ENCODE measurements at places on chromosomes 1 and 21. TPM values are rescaled to one million over a fixed set of nuclear protein-coding genes. Genes with fewer than 3 reads are reported as not detected.
A peak's percentile ranks its signal among the peaks of the same experiment; 100 is the strongest.

GRCh38 chr1:152392909-152393308, 21.2 kb downstream of the CRNN start:
- H3K4me1 ChIP-seq, result no peaks in the 10 kb centered on the region
- peaks cover 22% of the 10 kb centered on the region for H3K27me3 ChIP-seq
- H3K4me3 ChIP-seq, result no peak overlapping the region
- no peak overlapping the region for H3K27ac ChIP-seq
- no peak for DNase-seq
- no peaks in the 10 kb centered on the region for H3K36me3 ChIP-seq

- H3K27me3 ChIP-seq, result no peaks in the 10 kb centered on the region
- H3K27ac ChIP-seq, result peak overlapping the region; percentile 37
- no peaks in the 10 kb centered on the region for H3K36me3 ChIP-seq
- H3K4me3 ChIP-seq, result no peak overlapping the region
- peaks cover 10% of the 10 kb centered on the region for H3K4me1 ChIP-seq
- no peak for DNase-seq
These were observed 15.6 kb upstream of the SRP9 start for GRCh38 chr1:225762002-225762441.

GRCh38 chr1:236576004-236576403, 28.3 kb downstream of the HEATR1 start:
- H3K27ac ChIP-seq, result no peak overlapping the region
- H3K4me3 ChIP-seq, result no peak overlapping the region
- DNase-seq, result no peak
- H3K4me1 ChIP-seq, result no peaks in the 10 kb centered on the region
- H3K27me3 ChIP-seq, result no peaks in the 10 kb centered on the region
- H3K36me3 ChIP-seq, result peaks cover 12% of the 10 kb centered on the region

GRCh38 chr1:12229386-12229834, 420 bp upstream of the VPS13D start:
- no peaks in the 10 kb centered on the region for H3K4me1 ChIP-seq
- H3K27me3 ChIP-seq, result no peaks in the 10 kb centered on the region
- DNase-seq, result no peak
- H3K27ac ChIP-seq, result no peak overlapping the region

GRCh38 chr1:153560771-153561465, 4.7 kb downstream of the S100A2 start:
- no peaks in the 10 kb centered on the region for H3K36me3 ChIP-seq
- DNase-seq, result no peak
- no peak overlapping the region for H3K4me3 ChIP-seq
- peaks cover 7% of the 10 kb centered on the region for H3K4me1 ChIP-seq
- no peaks in the 10 kb centered on the region for H3K27me3 ChIP-seq

GRCh38 chr1:23558140-23558871, 995 bp downstream of the ID3 start:
- no peaks in the 10 kb centered on the region for H3K4me1 ChIP-seq
- H3K27ac ChIP-seq, result peak overlapping the region; percentile 93
- no peaks in the 10 kb centered on the region for H3K36me3 ChIP-seq
- no peaks in the 10 kb centered on the region for H3K27me3 ChIP-seq
- DNase-seq, result no peak

DNA sequence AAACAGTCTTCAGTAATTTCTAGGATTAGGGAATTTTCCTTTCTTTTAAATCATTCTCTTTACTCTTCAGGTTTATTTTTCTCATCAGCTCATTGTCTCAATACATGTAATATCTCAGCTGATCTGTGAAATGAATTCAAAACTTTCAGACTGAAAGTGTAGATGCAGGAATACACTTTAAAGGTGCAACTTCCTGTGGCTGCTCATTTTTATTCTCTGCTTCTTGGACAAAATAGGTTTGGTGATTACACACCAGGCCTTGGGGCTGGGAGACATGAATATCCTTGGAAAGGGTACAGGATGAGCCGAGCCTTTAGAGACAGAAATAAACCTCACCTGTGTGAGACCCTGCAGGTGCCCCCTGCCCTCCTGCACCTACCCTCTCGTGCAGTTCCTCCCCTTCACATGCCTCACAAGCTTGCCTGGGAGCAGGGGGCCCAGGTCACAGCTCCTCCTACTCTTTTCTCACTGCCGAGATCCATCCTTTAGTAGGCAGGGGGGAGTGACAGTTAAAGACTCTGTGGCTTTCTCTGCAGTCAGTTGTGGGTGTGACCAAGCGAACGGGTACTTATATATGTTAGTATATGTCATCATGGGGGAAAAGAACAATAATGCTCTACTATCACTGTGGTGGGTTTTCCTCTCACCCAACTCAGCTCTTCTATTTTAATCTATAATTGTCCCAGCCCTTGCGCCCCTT, 23.6 kb downstream of the XCL2 start:
- no peaks in the 10 kb centered on the region for H3K36me3 ChIP-seq
- no peak overlapping the region for H3K4me3 ChIP-seq
- no peaks in the 10 kb centered on the region for H3K27me3 ChIP-seq
- no peaks in the 10 kb centered on the region for H3K4me1 ChIP-seq
- no peak for DNase-seq

DNA sequence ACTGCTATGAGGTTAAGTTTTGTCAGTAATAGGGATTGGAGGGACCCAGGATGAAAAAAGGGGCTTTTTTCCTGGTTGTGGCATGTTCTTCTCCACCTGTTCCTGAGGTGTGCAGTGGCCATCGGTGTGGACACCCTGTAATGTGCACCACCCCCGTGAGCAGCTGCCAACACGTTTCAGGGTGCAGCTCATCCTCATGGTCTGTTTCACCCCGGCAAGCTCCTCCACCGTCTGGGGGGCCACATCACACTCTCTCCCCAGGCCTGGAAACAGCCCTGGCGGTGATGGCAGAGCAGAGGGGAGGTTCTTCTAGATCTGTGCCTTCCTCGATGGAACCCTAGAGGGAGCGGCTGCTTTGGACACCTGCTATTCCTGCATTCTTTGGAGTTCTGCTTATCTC, 435.4 kb downstream of the MATN1 start:
- H3K27ac ChIP-seq, result no peak overlapping the region
- no peak overlapping the region for H3K4me3 ChIP-seq
- no peaks in the 10 kb centered on the region for H3K27me3 ChIP-seq
- DNase-seq, result no peak
- no peaks in the 10 kb centered on the region for H3K36me3 ChIP-seq

DNA sequence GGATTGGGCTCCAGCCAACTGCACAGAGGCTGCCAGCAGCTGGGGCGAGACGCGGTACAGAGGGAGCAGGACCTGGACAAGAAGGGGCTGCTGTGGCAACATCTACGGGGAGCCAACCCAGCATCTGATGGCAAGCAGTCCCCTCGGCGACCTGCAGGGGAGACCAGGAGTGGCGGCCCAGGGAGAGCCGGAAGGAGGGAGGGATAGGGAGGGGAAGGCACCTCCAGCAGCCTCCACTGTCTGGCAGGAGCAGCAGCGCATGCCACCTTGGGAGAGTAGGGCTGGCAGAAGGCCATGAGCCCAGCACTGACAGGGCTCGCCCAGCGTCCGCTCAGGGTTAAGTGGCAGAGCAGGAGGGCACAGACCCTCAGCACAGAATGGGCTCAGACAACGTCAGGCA, 17.3 kb downstream of the CHD5 start:
- H3K27ac ChIP-seq, result no peak overlapping the region
- no peaks in the 10 kb centered on the region for H3K36me3 ChIP-seq
- H3K4me1 ChIP-seq, result no peaks in the 10 kb centered on the region
- no peak for DNase-seq
- H3K4me3 ChIP-seq, result no peak overlapping the region

GRCh38 chr1:85502625-85503083, 37.7 kb upstream of the DDAH1 start:
- H3K4me3 ChIP-seq, result no peak overlapping the region
- H3K27me3 ChIP-seq, result no peaks in the 10 kb centered on the region
- H3K27ac ChIP-seq, result peak overlapping the region; percentile 50
- DNase-seq, result no peak
- no peaks in the 10 kb centered on the region for H3K36me3 ChIP-seq
- H3K4me1 ChIP-seq, result no peaks in the 10 kb centered on the region

DNA sequence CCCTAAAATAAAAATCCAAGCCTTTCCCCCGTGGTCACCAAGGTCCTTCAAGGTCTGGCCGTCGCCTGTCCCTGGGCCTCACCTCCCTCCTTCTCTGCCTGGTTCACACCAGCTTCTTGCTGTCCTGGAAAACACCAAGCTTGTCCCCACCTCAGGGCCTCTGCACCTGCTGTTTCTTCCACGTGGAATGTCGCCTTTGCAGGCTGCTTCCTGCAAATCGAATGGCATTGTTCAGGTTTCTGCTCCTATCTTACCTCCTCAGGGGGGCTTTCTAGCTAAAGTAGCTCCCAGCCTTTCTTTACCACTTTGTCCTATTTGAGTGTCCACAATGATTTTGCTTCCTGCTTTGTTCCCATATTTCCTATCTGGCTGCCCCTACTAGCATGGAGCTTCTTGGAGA, 3.3 kb upstream of the CASZ1 start:
- H3K36me3 ChIP-seq, result no peaks in the 10 kb centered on the region
- no peaks in the 10 kb centered on the region for H3K27me3 ChIP-seq
- H3K27ac ChIP-seq, result no peak overlapping the region
- H3K4me3 ChIP-seq, result no peak overlapping the region
- DNase-seq, result no peak
- H3K4me1 ChIP-seq, result peaks cover 7% of the 10 kb centered on the region

GRCh38 chr1:44571712-44572571, 102.3 kb downstream of the TMEM53 start:
- no peak overlapping the region for H3K27ac ChIP-seq
- no peaks in the 10 kb centered on the region for H3K4me1 ChIP-seq

- DNase-seq, result no peak
- H3K4me1 ChIP-seq, result no peaks in the 10 kb centered on the region
- no peak overlapping the region for H3K27ac ChIP-seq
- no peaks in the 10 kb centered on the region for H3K27me3 ChIP-seq
- H3K4me3 ChIP-seq, result no peak overlapping the region
These were observed 45.8 kb downstream of the GDAP2 start for GRCh38 chr1:117883616-117884015.

- H3K27me3 ChIP-seq, result no peaks in the 10 kb centered on the region
- no peak overlapping the region for H3K4me3 ChIP-seq
- no peak for DNase-seq
- H3K4me1 ChIP-seq, result peaks cover 5% of the 10 kb centered on the region
- H3K27ac ChIP-seq, result peak overlapping the region; percentile 89
These were observed 15.0 kb downstream of the QSOX1 start for GRCh38 chr1:180169640-180170195.

DNA sequence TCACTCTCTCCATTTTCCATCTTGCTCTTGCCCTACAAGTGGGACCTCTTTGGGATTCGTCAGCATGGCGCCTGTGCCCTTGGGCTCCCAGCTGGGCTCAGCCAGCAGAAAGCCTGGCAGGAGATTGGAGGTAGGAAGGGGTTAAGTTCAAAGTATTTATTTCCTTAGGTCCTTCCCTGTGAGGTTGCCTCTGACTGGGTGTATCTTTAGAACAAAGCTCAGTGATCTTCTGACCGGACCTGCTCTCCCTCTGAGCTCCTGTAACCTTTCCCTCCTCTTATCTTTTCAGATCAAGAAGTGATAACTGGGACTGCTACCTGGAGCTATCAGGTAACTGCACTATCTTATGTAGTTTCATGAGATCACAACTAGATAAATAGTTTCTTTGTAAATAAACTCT, 75.8 kb upstream of the ABCD3 start:
- H3K36me3 ChIP-seq, result no peaks in the 10 kb centered on the region
- H3K27ac ChIP-seq, result no peak overlapping the region
- no peaks in the 10 kb centered on the region for H3K27me3 ChIP-seq
- no peak overlapping the region for H3K4me3 ChIP-seq
- H3K4me1 ChIP-seq, result no peaks in the 10 kb centered on the region
- DNase-seq, result no peak

DNA sequence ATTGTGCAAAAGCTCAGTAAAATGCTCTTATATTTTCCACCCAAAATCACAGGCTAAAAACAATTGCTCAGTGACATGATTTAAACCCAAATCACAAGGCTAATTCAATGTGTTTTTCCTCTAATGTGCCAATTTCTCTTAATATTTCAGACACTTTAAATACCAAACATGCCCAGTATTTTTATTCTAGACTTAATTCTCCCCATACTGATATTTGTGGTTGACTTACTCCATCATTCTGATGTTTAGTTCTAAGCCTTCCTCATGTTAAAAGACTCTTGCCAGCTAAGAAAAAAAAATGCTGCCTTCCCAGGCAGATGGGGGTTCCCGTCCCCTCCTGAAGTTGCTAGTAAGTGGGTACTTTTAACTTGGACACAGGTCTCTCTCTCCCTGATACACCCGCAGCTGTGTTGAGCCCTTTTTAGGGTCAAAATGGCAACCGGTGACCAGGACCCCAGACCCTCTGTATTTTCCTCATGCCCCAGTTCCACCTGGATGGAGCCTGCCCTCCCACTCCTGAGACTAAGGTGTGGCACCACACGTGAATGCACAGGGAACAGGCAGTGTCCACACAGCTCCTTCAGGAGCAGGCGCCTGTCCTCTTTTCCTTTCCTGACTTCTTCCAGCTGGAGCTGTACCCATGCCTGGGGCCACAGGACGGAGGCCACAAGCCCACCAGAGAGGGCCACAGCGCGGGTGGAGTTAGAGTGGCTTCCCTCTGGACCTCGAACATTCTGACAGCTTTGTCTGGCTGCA, 118.9 kb downstream of the RIPK4 start:
- H3K27ac ChIP-seq, result peak overlapping the region; percentile 9
- no peaks in the 10 kb centered on the region for H3K36me3 ChIP-seq

DNA sequence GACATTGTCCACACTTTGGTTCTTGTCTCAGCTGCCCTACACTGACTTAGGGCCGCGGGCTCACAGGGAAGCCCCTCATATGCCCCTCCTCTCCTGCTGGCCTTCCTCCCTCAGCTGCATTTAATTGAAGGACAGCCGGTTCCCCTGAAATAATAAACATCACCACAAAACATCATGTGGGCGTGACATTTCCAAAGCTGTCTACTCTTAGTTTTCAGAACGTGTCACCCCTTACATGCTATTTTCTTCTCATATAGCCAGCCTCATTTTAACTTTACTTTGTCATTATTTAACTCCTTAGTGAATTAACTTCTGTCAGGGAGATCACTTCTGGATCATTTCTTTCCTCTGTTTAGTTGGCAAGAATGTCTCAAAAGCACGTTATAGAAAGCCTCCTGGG, 103.2 kb downstream of the COLGALT2 start:
- H3K36me3 ChIP-seq, result no peaks in the 10 kb centered on the region
- no peak overlapping the region for H3K4me3 ChIP-seq
- no peak for DNase-seq
- peaks cover 5% of the 10 kb centered on the region for H3K4me1 ChIP-seq
- H3K27ac ChIP-seq, result no peak overlapping the region

GRCh38 chr1:73327998-73328397, 870.0 kb downstream of the LRRIQ3 start:
- H3K4me3 ChIP-seq, result no peak overlapping the region
- no peak for DNase-seq
- H3K36me3 ChIP-seq, result no peaks in the 10 kb centered on the region
- no peak overlapping the region for H3K27ac ChIP-seq

The LDLRAD1 gene
- total RNA-seq, result not detected

The HES4 gene
- total RNA-seq, result 36.4 TPM

The LSM10 gene
- total RNA-seq, result 49.5 TPM

The RPE65 gene
- not detected for total RNA-seq

The HCRTR1 gene
- total RNA-seq, result not detected

The PCBP3 gene
- 4.6 TPM for total RNA-seq

The SPRR5 gene
- total RNA-seq, result not detected

The LCE1F gene
- total RNA-seq, result not detected

The ERMAP gene
- total RNA-seq, result 22.1 TPM

The ZDHHC18 gene
- total RNA-seq, result 35.4 TPM
